ENCODE measurements at places on chromosomes 5 and 9. TPM values are rescaled to one million over a fixed set of nuclear protein-coding genes. Genes with fewer than 3 reads are reported as not detected.

- no peaks in the 10 kb centered on the region for H3K36me3 ChIP-seq
- no peak for DNase-seq
These were observed 220.4 kb downstream of the DEPDC1B start for GRCh38 chr5:60479542-60479941.

DNA sequence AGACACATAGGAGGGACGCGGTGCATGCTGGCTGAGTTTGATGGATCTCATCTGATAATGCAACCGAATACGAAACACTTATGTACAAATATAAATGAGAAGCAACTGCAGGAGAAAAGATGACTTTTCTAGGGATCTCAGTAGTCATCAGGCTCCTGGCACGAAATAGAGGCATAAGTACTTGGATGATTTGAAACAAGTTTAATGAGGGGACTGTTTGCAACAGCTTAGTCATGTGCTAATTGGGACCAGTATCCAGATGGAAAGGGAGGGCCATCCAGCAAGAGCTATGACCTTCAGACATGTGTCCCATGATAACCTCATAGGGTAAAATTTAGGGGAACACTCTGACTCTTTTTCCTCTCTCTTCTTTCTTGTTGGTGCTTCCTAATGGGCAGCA lies 123.0 kb downstream of the EGFLAM start:
- no peaks in the 10 kb centered on the region for H3K36me3 ChIP-seq
- H3K4me1 ChIP-seq: peaks cover 14% of the 10 kb centered on the region
- H3K27me3 ChIP-seq: peaks cover 9% of the 10 kb centered on the region
- H3K4me3 ChIP-seq: no peak overlapping the region
- DNase-seq: no peak

DNA sequence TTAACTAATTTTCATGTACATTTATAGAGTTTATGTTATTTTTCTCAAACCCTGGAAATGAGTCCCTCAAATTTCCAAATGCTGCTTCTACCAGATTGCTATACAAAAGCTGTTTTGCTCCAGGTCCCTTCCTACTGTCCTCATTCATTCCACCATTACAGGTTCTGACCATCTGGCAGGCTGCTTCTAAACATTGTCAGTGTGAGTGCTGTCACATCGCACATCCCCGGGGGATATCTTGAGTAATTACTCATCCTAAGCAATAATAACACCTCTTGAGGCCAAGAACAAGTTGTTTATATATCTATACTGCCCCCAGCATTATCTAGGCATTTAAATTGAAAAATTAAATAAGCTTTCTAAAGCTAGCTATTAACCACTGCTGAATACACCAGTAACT lies 1675.3 kb upstream of the CDH6 start:
- no peaks in the 10 kb centered on the region for H3K36me3 ChIP-seq
- H3K4me3 ChIP-seq: no peak overlapping the region
- no peaks in the 10 kb centered on the region for H3K27me3 ChIP-seq
- H3K4me1 ChIP-seq: no peaks in the 10 kb centered on the region

DNA sequence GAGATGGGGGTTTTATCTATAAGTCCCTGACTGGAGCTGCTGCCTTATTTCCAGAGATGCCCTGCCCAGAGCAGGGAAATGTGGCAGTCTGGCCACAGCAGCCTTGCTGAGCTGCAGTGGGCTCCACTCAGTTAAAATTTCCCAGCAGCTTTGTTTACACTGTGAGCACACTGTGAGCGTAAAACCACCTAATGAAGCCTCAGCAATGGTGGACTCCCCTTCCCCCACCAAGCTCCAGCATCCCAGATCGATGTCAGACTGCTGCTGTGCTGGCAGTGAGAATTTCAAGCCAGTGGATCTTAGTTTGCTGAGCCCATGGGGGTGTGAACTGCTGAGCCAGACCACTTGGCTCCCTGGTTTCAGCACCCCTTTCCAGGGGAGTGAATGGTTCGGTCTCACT lies 208.7 kb upstream of the RAI14 start:
- H3K4me3 ChIP-seq: no peak overlapping the region
- no peaks in the 10 kb centered on the region for H3K36me3 ChIP-seq
- H3K27me3 ChIP-seq: no peaks in the 10 kb centered on the region
- no peaks in the 10 kb centered on the region for H3K4me1 ChIP-seq
- no peak for DNase-seq
- H3K27ac ChIP-seq: no peak overlapping the region

PCDHGA6 gene
- 0.21 TPM for total RNA-seq

DNA sequence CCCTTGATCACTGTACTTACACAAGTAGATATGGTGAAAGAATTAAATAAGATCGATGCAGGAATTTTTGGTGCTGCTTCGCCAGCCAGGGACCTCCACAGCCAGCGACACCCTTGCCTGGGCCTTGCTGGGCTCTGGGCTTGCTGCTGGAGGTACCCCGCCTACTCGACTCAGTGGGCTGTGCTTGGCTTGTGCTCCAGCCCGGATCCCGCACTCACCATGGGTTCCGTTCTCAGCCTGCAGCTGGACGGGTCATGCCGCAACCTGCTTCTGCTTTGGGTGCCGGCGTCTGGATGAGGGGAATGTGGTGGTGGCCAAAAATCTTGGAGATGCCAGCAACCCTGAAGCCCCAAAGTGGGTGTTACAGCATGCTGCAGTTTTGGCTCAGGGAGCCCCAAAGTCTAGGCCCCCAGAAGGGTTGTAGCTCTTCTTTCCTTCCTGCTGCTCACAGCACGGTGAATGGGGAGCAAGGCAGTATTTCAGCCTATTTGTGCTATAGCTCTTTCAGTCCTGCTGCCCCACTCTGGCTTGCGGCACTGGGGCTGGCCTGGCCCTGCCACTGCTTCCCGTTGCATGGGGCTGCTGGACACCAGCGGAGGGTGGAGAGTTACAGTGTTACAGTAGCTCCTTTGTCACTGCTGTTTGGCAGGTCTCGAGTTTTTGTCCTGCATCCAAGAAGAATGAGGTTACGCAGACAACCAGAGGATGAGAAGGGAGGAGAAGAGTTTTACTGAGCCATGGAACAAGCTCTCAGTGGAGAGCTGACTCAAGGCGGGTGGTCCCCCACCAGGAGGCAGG lies 48.0 kb downstream of the TARS1 start:
- H3K27me3 ChIP-seq: no peaks in the 10 kb centered on the region
- no peaks in the 10 kb centered on the region for H3K36me3 ChIP-seq
- no peaks in the 10 kb centered on the region for H3K4me1 ChIP-seq

GRCh38 chr5:83179966-83180365 lies 102.6 kb downstream of the XRCC4 start:
- no peaks in the 10 kb centered on the region for H3K36me3 ChIP-seq
- no peak for DNase-seq
- H3K27me3 ChIP-seq: no peaks in the 10 kb centered on the region

DNA sequence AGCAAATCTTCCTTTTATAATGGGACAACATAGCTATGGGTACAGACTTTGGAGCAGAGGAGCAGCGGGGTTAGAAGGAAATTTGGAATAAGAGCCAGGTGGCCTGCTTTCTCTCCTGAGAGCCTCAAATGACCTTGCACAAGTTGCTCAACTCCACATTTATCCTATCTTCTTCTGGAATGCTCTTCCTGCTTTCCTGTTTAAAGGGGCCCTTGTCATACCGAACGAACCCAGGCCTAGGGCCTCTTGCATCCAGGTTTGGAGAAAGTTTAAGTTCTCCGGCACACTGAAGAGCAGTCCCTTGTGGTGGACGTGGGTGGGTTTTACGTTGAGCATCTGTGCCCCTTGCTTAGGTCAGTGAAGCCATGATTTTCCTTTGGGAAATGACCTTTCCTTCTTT lies 197.9 kb upstream of the NR3C1 start:
- DNase-seq: no peak
- peaks cover 11% of the 10 kb centered on the region for H3K4me1 ChIP-seq
- no peak overlapping the region for H3K4me3 ChIP-seq
- H3K27ac ChIP-seq: no peak overlapping the region

DNA sequence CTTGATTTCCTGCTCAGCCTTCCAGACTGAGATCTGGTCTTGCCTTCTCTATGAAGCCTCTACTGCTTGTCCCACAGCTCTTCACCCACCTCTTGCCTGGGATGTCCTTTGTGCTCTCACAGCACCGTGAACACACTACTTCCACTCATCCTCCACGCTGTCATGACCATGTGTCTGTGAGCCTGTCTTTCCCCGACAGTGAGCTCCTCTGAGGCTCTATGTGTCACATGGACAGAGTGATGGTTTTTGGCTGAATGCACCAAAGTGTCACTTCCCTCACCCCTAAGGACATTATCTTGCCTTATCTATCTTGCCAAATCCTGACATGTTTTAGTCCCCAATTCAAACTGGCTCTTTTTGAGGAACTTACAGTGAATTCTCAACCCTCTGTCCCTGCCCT lies 11.3 kb downstream of the PHYKPL start:
- H3K27me3 ChIP-seq: no peaks in the 10 kb centered on the region
- peaks cover 3% of the 10 kb centered on the region for H3K4me1 ChIP-seq
- peaks cover 41% of the 10 kb centered on the region for H3K36me3 ChIP-seq
- no peak overlapping the region for H3K27ac ChIP-seq

DNA sequence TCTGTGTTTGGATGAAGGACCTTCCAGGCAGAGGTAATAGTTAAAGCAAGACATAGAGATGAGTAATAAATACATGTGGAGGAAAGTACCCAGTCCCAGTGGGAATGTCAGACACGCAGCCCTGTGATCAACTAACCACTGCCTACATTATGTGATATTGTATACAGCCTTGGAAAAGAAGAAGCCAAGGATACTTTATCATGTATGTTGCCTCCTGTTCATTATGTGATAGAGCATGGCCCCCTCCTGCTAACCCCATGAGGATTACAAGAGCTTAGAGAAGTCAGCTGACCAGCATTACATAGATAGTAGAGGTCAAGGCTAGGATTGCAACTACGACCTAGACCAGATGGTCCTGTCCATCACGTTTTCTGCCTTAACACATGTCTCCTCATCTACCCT lies 497.0 kb upstream of the TNC start:
- no peaks in the 10 kb centered on the region for H3K4me1 ChIP-seq
- H3K4me3 ChIP-seq: no peak overlapping the region
- H3K27me3 ChIP-seq: no peaks in the 10 kb centered on the region
- H3K27ac ChIP-seq: no peak overlapping the region

PCA3 gene
- total RNA-seq: not detected

GFI1B gene
- 0.67 TPM for total RNA-seq

GRCh38 chr9:131677444-131678180 lies 62.3 kb downstream of the RAPGEF1 start:
- H3K27ac ChIP-seq: peak overlapping the region; percentile 88
- DNase-seq: no peak
- H3K27me3 ChIP-seq: no peaks in the 10 kb centered on the region
- no peaks in the 10 kb centered on the region for H3K36me3 ChIP-seq
- H3K4me1 ChIP-seq: peaks cover 68% of the 10 kb centered on the region
- no peak overlapping the region for H3K4me3 ChIP-seq

DNA sequence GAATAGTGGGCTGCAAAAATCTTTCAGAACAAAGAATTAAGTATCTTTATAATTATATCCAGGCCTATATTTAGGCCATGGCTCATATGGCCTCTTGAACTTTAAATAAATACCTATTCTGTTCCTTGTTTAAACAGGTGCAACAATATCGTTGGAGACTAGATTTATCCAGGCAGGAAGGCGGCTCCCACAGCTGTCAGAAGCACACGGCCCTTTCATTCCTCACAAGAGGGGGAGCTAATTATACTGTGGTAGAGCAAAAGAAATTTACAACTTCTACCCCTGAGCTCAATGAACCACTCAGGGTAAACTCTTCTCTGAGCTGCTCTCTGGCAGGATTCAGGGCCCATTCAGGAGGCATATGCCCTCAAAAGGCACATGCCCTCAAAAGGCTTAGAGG lies 31.3 kb downstream of the TMEM174 start:
- H3K4me1 ChIP-seq: no peaks in the 10 kb centered on the region
- H3K27me3 ChIP-seq: peaks cover 54% of the 10 kb centered on the region

OSMR gene
- total RNA-seq: 0.26 TPM

TMEM171 gene
- total RNA-seq: not detected

- no peaks in the 10 kb centered on the region for H3K4me1 ChIP-seq
- H3K36me3 ChIP-seq: no peaks in the 10 kb centered on the region
- no peaks in the 10 kb centered on the region for H3K27me3 ChIP-seq
- no peak for DNase-seq
- no peak overlapping the region for H3K4me3 ChIP-seq
These were observed 376.4 kb upstream of the KCNN2 start for GRCh38 chr5:113985505-113985904.
